ENCODE measurements at places on chromosomes 3 and 15.

GRCh38 chr15:50134524-50135024 lies 15.5 kb upstream of the ATP8B4 start:
- peak; percentile 95 for DNase-seq

GRCh38 chr3:173217127-173217526 lies 76.1 kb upstream of the SPATA16 start:
- DNase-seq, result peak; percentile 39

- DNase-seq, result peak; percentile 89
Observed at GRCh38 chr3:62604298-62604697, 230.9 kb upstream of the FEZF2 start.

- DNase-seq, result no peak
Observed at GRCh38 chr3:20246662-20247061, 60.7 kb upstream of the SGO1 start.

DNA sequence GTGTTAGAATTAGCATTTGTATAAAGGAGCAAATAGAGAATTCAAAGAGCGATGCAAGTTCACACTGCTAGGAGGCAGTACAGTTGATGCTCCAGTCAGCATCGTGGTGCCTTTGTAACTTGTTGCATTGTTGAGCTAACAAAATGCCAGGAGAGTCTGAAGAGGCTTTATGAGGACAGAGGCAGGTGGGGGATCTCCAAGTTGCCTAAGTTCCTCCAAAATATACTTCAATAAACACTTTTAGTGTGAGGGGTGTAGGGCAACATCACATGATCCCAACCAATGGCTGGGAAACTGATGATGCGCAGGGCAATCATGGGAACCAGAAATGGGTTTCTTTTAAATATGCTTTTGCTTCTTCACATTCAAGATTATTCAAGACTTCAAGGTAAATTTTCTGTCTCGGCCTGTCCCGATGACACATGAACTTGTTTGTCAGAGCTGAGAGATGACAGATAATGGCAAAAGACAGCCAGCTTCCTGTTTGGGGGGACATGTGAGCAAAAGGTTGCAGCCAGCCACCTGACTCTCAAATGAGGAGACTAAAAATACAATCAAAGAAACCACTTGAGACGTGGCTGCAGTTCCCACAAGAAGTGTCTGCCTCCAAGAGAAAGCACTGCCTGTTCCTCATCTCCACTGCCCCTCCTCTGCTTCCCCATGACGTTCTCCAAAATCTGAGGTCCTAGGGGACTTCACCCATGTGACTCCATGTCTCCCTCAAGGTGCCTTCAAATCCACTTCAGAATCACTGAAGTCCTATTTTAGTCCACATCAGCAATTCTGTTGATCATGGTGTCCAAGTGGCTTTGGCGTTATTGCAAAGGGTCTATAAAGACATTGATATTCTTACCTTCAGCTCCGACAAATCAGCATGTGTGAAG lies 39.3 kb downstream of the KLHL6 start:
- DNase-seq, result no peak

DNA sequence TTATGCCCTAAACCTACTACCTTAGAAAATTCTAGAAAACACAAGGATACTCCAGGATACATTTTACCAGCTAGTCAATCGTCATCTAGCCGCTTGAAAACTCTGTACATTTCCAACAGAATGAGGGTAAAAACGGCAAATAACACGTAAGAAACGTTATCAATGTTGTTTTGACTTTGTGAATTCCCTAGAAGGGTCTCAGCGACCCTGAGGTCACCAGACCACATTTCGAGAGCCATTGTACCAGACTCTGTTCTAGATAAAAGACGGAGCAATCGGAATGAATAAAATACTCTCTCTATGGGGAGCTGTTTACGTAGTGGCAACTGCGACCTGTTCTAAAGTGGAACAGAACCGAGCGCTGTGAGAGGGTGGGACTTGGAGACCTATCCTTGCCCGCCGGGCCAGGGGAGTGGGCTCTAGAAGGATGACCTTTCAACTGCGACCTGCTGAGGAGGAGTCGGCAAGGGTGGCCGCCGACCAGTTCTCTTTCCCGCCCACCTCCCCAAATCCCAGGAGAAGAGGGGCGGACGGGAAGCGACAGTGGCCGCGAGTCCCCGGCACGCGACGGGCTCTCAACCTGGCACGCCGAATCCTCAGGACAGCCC lies 778 bp upstream of the AP4E1 start:
- no peak for DNase-seq

GRCh38 chr15:80561500-80561899 lies 133.6 kb upstream of the ABHD17C start:
- no peak for DNase-seq

- peak; percentile 45 for DNase-seq
Observed at GRCh38 chr3:138367911-138368310, 19.5 kb downstream of the MRAS start.

- DNase-seq, result no peak
Observed at GRCh38 chr3:190619761-190620160, 105.9 kb downstream of the IL1RAP start.
